ENCODE measurements at places on chromosomes 5 and 9. TPM values are rescaled to one million over a fixed set of nuclear protein-coding genes. Genes with fewer than 3 reads are reported as not detected.

Gene SLC27A6
- total RNA-seq, result 0.35 TPM

Gene LHX6
- total RNA-seq, result not detected

Gene CTNNA1
- 306 TPM for total RNA-seq

Gene C6
- total RNA-seq, result not detected

Gene C9
- not detected for total RNA-seq

Gene PCSK1
- 0.37 TPM for total RNA-seq

Gene CDH9
- not detected for total RNA-seq

Gene PCDHB14
- total RNA-seq, result 0.65 TPM

Gene AP3S1
- total RNA-seq, result 87.0 TPM

Gene GZMA
- total RNA-seq, result not detected

Gene CTXN3
- not detected for total RNA-seq

Gene FGF18
- total RNA-seq, result not detected

Gene PARP8
- total RNA-seq, result 9.5 TPM

Gene PPP2R2B
- not detected for total RNA-seq

Gene KCTD16
- 0.28 TPM for total RNA-seq

Gene EIF4EBP3
- total RNA-seq, result 6.0 TPM

Gene FOXD4L4
- 0.19 TPM for total RNA-seq

Gene PRRT1B
- total RNA-seq, result not detected

Gene CTNND2
- total RNA-seq, result not detected

Gene CACNA1B
- total RNA-seq, result under 0.01 TPM

Gene ANGPTL2
- total RNA-seq, result not detected

Gene PLAC8L1
- total RNA-seq, result not detected

Gene ECM2
- total RNA-seq, result not detected

Gene NMUR2
- total RNA-seq, result not detected

Gene AK8
- 0.85 TPM for total RNA-seq

Gene PPP1R26
- total RNA-seq, result 16.9 TPM

Gene DMRT2
- 4.0 TPM for total RNA-seq

Gene SCGB3A2
- total RNA-seq, result not detected

Data from airway epithelial cell (primary cell).